ENCODE measurements at places on chromosomes 4 and X.
A peak's percentile ranks its signal among the peaks of the same experiment; 100 is the strongest.

DNA sequence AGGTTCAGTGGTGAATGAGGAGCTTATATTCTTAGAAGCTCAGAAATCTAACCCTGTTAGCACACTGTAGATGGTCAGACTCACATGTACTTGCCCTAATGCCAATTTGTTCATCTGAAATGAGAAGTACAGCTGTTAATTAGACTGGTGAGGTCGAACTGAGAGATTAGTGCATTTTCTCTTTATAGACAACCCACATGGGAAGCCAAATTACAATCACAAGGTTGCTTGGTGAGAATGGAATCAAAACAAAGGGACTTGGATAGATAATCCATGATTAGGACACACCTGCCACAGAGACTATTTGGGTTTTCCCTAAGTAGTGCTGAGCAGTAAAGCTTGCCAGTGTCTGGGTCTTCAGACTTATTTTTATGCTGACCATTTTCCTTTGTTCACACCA is 88.3 kb downstream of the POLA1 start:
- DNase-seq, result no peak

- DNase-seq, result peak; percentile 21
Measured at GRCh38 chr4:74428276-74428675, 16.7 kb upstream of the AREG start.

GRCh38 chr4:7428261-7429068 is 6.3 kb downstream of the PSAPL1 start:
- no peak for DNase-seq

DNA sequence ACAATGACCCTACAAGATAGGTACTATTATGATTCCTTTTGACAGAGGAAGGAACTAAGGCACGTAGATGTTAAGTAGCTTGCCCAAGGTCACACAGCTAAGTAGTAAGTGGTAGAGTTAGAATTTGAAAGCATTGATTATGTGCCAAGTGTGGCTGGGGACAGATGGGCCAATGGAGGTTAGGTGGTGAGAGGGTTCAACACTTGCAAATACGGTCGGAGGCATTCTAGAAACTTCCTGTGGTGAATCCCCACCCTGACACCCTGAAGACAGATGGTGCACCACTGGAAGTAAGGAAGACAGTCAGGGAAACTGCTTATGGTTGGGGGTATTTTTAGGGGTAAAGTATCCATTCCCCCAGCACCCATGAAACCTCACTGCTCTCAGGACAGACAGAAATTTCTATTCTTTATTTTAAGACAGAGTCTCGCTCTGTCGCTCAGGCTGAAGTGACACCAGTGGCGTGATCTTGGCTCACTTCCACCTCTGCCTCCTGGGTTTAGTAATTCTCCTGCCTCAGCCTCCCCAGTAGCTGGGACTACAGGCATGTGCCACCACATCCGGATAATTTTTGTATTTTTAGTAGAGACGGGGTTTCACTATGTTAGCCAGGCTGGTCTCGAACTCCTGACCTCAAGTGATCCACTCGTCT is 142.5 kb downstream of the RASL11B start:
- DNase-seq, result no peak

GRCh38 chr4:144501231-144501780 is 144.7 kb upstream of the HHIP start:
- DNase-seq, result no peak

Measured in NCI-H226 (cell line).